ENCODE measurements at places on chromosomes 4 and X.
A peak's percentile ranks its signal among the peaks of the same experiment; 100 is the strongest.

DNA sequence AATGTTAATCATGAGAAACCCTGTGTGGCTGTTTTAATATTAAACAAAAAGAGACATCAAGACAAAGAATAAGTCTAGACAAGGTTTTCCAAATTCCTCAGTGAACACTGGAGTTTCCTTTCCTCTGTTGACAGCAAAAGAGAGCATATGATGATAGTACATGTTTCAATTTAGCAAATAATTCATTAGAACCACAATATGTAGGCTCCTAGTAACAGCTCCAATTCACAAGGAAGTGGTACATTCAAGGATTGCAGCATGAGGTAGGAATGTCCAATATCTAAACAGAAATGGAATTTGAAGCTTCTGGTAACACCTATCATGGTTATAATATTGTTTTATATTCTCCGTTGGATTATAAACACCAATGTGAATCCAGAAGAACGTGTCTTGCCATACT is 203.8 kb upstream of the TECRL start:
- no peak for DNase-seq

DNA sequence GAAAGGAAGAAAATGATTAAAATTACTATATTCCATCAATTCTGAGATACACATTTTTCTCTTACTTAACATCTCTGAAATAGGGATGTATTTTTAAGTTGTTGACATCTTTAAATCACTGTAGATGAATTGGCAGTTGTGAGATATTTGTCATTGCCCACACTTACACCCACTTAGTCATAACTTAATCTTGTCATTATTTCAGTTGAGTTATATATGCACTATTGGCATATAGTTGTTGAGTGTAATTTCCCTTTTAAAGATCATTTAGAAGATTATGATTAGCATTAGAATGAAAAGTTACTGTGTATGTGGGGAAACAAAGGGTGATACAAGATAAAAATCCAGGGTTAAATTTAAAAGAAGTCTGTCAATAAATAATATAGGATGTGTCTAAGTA is 2.2 kb downstream of the AIMP1 start:
- no peak for DNase-seq

- no peak for DNase-seq
Observed at GRCh38 chr4:52243367-52243766, 192.3 kb downstream of the SPATA18 start.

DNA sequence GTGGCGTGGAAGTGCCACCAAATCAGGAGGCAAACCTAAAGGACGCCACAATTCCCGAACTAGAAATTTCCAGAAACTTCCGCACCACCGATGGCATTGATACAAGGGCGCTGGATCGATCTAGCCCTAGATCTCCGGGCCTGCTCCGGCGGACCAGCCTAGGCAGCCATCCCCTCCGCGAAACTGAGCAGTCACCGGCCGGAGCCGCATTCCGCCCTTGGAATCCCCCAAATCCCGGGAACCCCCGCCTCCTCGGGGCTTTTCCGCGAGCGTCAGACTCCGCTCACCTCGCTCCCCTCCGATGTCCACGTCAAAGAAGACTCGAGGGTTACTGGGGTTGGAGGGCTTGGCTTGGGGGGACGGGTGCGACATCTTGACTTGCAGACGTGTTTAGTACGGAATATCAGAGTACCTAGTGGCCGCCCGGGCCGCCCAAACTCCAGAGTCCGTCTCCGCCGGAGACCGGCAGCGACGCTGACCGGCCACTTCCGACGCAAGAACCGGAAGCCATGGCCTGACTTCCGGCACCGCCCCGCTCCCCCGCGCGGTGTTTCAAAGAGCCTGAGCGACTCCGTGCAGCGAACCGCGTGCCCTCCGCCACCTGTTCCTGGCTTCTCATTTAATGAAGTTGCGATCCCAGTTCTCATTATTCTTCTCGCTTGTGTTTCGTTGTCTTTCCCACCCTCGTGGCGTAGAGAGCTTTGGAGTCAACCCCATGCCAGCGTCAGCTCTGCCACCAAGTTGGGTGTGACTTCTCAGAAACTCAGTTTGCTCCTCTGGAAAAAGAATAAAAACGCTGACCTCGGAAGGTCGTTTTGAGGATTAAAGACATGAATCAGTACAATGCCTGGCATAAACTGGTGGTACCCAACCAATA is at the start of gene PPID:
Gene PPID, minus strand, starts transcription at position 480 of the 877 bp plus-strand sequence. Its CDS starts 108 bp downstream, at position 372.
- DNase-seq = peak; percentile 76

DNA sequence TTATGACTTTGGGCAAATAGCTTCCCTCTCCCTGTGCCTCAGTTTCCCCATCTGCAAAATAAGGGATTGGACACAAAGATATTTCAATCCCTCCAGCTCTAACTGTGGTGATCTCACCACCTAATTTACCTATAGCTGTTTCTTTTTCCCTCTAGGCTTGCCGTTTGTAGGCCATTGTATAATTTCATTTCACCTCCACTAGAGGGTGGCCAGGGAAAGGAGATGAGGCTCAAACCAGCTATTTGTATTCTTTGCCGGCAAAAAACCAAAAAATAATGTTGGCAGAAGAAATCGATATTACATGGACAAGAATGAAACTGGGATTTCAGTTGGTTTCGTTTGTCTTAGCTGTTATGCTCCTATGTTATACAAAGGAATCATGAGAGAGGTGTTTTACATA is 36.1 kb upstream of the DOCK11 start:
- DNase-seq = no peak

- no peak for DNase-seq
Observed at GRCh38 chr4:89531932-89532640, 224.5 kb upstream of the GPRIN3 start.

DNA sequence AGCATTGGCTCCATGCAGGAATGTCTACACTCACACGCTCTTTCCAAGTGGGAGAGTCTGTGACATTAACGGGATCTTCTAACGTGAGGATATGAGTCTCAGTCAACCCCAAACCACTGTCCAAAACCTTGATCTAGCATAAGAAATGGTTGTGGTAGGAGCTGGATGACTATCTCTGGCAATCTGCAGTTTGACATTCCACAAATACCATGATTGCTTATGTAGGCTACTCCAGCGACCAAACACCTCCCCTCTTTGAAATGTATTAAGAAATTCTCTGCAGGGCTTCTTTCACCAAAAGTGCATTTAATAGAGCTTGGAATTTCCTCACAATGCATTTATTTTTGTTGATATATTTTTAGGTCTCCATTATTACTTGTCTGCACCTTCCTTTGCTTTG is 14.1 kb upstream of the STX18 start:
- no peak for DNase-seq

DNA sequence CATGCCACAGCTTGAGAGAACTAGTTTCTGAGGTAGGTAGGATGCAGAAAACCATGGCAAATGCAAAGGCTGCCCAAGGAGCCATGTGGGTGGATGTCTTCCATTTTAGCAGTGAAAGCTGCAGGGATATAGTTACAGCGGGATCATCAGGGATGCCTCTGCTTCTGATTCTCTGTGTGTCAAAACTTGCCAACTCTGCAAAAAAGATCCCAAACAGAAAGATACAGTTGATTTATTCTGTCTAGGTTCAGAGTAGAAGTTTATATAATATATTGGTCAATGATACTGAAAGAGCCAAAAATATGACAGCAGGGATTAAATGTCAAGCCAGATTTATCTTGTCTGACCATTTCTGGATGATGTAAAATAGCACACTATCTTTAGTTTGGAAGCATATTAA is 42.4 kb upstream of the SFRP2 start:
- no peak for DNase-seq

DNA sequence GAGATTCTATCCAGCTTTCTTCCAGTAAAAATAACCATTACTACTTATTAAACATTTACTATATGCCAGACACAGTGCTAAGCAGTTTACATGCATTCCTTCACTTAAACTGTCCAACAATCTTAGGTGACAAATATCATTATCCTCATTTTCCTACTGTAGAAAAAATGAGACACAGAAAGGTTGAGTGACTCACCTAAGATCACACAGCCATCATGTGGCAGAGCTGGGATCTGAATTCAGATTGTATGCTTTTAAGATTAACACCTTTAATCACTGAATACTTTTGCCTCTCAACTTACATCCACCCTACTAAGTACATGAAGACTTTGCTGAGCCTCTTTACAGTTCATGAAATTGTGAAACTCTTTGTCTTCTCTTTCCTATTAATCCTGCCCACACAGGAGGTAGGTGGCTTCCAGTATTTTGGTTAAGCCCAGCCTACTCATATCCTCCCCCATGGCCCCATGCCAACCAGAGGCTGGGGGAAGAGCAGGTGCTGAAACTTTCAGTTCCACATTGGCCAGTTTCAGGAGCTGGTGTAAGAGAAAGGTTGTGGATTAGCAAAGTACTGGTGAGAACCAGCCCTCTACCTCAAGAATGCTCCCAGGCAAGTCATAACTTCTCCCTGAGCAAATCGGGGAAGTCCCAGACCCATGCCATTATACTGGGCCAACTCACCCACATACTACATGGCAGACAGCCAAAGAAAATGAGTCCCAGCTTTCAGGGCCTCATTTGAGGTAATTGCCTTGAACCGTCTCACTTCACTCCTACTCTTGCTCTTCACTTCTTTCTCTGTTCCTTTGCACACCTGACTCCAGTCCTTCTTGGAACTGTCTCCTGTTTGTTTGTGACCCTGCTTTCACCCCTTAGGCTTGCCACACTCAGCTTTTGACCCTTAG is 211.1 kb downstream of the GUCY2F start:
- no peak for DNase-seq

DNA sequence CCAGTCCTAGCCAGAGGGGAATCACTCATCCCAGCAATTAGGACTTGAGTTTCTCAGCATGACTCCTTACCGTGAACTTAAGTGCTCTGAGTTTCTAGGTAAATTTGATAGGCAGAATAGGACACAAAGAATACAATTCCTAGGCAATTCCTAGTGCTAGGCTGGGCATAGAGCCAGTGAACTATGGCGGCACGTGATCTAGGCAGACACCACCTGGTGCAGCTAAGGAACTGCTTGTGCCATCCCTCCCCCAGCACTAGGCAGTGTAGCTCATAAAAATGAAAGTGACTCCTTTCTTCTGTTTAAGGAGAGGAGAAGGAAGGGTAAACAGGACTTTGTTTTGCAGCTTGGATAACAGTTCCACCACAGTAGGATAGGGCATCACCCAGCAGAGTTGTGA is 736.3 kb upstream of the PCDH7 start:
- no peak for DNase-seq

GRCh38 chrX:12007881-12008280 is 130.4 kb upstream of the FRMPD4 start:
- peak; percentile 39 for DNase-seq

DNA sequence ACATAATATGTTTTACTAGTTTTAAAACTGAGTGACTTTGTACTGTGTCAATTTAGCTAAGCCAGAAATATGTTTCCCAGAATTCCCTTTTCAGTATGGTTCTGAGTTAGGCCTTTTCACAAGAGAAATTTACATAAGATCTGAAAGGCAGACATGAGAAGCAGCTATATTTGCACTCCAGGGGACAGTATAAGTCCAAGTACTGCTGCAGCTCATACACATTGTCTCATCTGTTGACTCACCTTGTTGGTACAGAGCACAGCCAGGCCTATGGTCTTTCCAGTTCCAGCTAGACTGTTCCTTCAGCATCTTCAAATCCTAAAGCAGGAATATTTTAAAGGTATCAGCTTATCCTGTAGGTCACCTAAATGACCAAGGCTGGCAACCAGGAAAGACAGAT is 53.5 kb downstream of the BMP3 start:
- no peak for DNase-seq

DNA sequence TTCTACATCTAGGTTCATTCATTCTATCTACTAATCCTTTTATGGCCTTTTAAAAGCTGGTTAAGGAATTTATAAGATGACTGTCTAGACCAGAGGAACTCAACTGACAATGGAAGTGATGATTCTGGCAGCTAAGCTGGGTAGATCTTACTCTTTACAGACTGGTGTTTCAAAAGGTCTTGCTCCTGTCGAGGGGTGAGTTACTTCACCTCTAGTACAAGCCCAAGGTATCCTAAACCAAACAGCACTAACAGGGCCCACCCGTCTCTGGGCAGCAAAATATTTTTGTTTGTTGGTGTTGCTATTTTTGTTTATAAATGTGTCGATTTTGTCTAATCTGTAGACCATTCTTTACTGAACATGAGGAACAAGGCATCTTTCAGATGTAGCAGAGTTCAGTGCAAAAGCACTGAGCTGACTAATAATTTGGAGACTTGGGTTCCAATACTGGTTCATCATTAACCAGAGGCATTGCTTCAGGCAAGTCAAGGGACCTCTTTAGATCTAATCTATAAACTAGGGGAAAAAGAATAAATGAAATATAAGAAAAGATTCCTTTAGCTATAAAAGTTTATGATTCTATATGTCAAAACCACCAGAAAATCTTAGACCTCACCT is 90.3 kb upstream of the FRG1 start:
- no peak for DNase-seq

DNA sequence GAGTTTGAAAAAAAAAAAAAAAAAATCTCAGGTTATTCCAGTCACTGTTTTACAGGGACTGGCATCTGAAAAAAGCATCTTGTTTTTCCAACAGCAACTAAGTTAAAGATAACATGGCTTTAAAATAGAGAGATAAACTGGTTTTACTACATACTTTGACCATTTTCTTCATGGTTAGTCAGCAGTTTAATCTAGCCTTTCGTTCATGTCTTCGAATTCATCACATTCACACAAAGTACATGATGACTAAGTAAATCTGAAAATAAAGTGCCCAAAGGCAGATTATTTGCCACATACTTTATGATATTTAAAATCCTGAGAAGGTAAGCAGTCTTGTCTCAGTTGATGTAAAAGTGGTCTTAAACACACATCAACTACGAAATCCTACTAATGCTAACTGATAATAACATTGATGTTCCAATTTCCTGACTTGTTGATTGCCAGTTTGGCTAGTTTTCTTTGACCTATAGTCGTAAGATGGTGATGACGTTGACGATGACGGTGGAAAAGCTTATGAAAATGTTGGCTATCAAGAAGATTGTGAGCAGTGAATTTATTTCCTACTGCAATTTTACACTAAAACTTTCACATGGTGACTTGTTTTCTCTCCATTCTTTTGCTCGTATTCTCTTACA is 540.5 kb upstream of the BOD1L1 start:
- DNase-seq = no peak

GRCh38 chr4:188162698-188163097 is 23.5 kb downstream of the TRIML1 start:
- no peak for DNase-seq

GRCh38 chr4:11232015-11232414 is 196.7 kb downstream of the HS3ST1 start:
- DNase-seq = peak; percentile 18

GRCh38 chr4:56762484-56763250 is 58.8 kb downstream of the SPINK2 start:
- no peak for DNase-seq

DNA sequence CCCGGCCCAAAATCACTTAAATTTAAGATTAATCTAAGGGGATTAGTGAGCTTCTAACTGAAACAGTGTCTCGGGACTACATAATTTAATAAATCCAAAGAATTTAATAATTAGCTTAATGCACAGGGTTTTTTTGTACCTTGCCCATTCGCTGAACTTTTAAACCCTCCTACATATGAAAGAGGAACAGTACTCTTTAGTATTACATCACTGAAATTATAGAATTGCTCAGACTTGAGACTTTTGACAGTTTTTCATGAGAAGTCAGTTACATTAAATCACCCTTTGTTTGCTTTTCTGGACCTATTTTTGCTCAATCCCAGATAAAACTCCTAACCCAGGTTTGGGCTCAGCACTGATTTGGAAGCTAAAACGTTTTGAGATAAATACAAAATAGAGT is 2.4 kb upstream of the TADA2B start:
- no peak for DNase-seq

All from kidney capillary endothelial cell (primary cell).